ENCODE measurements at places on chromosomes 6 and 20. TPM values are rescaled to one million over a fixed set of nuclear protein-coding genes. Genes with fewer than 3 reads are reported as not detected.
A peak's percentile ranks its signal among the peaks of the same experiment; 100 is the strongest.

LPA gene
- 0.03 TPM for total RNA-seq

RBM12 gene
- total RNA-seq = 70.6 TPM

HLA-DOA gene
- 1.8 TPM for total RNA-seq

RNF182 gene
- total RNA-seq = 0.25 TPM

RBBP8NL gene
- total RNA-seq = 7.0 TPM

- no peak for DNase-seq
Observed at GRCh38 chr20:46833360-46833759, 61.3 kb upstream of the EYA2 start.

DNA sequence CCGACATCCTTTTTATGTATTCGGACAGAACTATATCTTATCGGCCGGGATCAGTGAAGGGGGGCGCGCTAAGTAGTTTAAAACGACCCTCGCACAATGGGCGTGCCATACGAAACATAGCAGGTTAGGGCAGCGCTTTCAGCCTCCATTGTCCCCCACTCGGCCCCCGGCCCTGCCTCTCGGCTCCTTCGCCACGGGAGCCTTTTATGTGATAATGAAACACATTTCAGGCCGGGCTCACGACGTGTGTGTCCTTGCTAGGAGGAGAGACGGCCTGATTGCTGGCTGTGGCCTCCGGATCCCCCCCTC, 5.3 kb downstream of the FOXA2 start:
- peak; percentile 45 for DNase-seq

GRCh38 chr6:118535176-118535844, 12.8 kb upstream of the PLN start:
- DNase-seq = no peak

Measured in mucosa of descending colon (tissue), 3 donors.